ENCODE measurements at places on chromosomes 2 and 18. TPM values are rescaled to one million over a fixed set of nuclear protein-coding genes. Genes with fewer than 3 reads are reported as not detected.

TPO gene
- 0.20 TPM for polyA plus RNA-seq

DNA sequence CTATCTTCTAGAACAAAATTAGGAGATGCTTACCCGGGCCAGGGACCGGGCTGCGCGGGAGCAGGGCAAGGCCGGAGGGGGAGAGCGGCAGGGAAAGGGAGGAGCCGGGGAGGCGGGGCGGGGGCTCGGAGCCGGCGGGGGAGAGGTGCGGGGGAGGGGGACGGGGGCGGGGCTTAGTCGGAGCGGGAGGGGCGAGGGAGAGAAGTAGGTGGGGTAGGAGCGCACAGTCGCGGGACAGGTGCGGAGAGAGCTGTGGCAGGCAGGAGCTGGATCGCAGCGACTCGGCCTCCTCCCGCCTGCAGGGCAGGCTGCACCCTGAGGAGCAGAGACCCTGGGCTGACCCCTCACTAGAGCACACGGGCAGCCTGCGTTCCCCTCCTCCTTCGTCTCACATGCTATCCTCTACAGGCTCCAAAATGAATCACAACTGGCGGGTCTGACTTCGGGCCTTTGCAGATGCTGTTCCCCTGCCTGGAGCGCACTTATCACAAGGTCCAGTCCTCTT is 290.3 kb downstream of the CELF4 start:
- DNase-seq: no peak

DNA sequence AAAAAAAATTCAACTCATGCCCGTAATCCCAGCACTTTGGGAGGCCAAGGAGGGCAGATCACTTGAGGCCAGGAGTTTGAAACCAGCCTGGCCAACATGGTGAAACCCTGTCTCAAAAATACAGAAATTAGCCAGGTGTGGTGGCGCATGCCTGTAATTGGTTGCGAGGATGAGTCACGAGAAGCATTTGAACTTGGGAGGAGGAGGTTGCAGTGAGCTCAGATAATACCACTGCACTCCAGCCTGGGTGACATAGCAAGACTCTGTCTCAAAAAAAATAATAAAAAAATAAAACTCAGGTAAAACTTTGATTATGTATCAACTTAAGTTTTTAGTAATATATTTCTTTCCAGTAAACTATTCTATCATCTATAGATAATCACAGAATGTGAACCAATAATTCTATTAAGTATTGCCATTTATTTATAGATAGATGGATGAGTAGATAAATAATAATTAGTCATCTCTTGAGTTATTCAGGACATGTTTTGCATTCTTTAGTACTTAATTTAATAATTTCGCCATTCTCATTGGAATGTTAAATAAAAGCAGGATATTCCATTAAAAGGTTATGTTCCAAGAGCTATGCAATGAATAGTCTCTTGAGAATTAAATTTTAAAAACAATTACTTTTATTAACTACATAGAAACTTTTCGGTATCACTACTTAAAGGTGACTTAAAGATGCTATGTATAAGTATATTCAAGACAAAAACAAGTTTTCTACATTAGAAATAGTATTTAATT is 48.7 kb downstream of the WDPCP start:
- DNase-seq: no peak

DNA sequence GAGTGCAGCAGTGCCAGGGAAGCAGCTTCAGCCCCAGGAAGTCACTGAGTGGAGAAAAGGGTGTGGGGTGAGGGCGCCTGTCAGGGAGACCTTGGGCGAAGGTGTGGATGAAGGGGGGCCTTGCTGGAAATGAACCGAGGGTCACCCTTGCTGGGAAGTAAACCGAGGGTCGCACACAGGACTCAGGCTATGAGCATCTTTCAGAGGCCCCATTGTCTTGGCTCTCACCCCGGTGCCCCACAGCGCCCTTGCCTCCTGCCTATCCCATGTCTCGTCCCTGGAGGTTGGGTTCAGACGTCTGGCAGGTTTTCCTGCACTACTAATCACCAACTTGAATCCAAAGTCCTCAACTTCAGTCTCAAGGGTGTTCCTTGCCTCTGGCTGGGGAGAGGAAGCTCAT is 122.8 kb upstream of the PXDN start:
- no peak for DNase-seq

DNA sequence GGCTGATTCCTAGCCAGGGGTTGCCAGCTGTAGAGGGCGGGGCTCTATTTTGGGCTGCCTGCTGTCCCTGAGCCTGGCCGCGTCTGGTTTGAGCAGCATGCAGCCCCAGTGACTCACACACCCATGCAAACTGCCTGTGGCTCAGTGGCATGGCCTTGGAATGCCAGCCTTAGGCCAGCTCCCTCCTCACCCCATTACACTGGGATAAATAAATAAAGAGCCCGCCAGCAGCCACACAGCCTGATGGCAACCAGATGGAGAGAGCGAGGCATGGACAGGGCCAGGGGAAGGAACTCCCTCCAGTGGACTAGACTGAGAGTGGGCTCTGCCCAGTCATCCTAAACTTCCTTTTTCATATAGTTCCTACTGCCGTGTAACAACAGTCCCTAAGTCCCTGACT is 18.3 kb downstream of the NHEJ1 start:
- no peak for DNase-seq

GRCh38 chr2:118693287-118693822 is 154.1 kb downstream of the EN1 start:
- DNase-seq: no peak

DNA sequence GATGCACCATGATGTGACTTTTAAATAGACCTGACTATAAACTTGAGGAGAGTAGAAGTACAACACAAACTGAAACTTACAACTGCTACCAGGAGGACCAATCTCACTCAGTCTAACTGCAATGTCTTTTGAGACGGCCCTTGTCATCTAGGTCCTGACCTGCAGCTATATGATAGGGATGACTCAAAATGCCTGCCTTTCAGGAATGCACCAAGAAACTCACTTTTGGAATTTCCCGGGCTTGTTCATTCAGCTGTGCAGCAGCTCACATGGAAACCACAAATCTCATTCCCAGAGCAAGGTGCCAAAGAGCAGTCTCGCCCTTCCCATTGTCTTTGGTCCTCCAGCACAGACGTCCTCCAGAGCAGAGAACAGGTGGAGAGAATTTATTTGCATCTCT is 113.7 kb downstream of the SPOPL start:
- DNase-seq: no peak

- DNase-seq: no peak
These were observed 41.9 kb upstream of the TANC1 start for GRCh38 chr2:158926478-158926948.
